WTC11 (cell line): ENCODE measurements at places on chromosomes 1 and 21.
A peak's percentile ranks its signal among the peaks of the same experiment; 100 is the strongest.

- H3K4me3 ChIP-seq: no peak overlapping the region
- H3K36me3 ChIP-seq: peaks cover 2% of the 10 kb centered on the region
- H3K4me1 ChIP-seq: peaks cover 34% of the 10 kb centered on the region
- no peak for DNase-seq
- H3K27me3 ChIP-seq: no peaks in the 10 kb centered on the region
Measured at GRCh38 chr1:19337289-19337688, 25.2 kb downstream of the SLC66A1 start.

DNA sequence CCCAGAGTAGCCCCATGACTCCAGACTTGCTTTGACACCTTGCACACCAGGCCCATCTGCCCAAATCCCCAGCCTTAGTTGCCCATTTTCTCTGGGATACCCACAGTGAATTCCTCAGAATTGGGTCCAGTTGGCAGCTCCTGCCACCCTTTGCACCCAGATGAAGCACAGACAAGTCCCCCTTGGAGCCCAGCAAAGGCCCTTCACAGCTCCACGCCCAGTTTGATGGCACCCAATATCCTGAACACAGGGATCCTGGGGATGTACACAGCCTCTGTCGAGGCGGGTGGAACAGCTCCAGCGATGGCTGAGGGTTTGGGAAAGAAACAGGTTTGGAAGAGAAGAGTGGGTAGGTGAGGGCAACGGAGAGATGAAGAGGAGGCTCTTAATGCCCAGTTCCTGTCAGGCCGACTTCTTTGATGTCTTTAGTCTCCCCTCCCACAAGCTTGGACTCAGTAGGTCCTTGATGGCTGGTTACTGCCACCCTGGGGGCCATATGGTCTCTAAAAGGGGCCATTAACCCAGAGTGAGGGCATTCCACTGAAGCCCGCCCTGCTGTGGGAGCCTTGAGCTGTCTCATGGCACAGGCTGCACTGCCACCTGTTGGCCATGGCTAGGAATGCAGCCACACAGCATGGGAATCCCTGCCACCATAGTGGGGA, 21.7 kb downstream of the TMEM53 start:
- no peaks in the 10 kb centered on the region for H3K27me3 ChIP-seq
- peak overlapping the region; percentile 72 for H3K27ac ChIP-seq
- H3K36me3 ChIP-seq: peaks cover 20% of the 10 kb centered on the region
- peaks cover 26% of the 10 kb centered on the region for H3K4me1 ChIP-seq

GRCh38 chr1:234621657-234622335, 11.8 kb upstream of the IRF2BP2 start:
- no peak overlapping the region for H3K4me3 ChIP-seq

- no peak overlapping the region for H3K27ac ChIP-seq
- DNase-seq: no peak
- H3K27me3 ChIP-seq: no peaks in the 10 kb centered on the region
Measured at GRCh38 chr21:34792504-34793089, 123.8 kb downstream of the CLIC6 start.

DNA sequence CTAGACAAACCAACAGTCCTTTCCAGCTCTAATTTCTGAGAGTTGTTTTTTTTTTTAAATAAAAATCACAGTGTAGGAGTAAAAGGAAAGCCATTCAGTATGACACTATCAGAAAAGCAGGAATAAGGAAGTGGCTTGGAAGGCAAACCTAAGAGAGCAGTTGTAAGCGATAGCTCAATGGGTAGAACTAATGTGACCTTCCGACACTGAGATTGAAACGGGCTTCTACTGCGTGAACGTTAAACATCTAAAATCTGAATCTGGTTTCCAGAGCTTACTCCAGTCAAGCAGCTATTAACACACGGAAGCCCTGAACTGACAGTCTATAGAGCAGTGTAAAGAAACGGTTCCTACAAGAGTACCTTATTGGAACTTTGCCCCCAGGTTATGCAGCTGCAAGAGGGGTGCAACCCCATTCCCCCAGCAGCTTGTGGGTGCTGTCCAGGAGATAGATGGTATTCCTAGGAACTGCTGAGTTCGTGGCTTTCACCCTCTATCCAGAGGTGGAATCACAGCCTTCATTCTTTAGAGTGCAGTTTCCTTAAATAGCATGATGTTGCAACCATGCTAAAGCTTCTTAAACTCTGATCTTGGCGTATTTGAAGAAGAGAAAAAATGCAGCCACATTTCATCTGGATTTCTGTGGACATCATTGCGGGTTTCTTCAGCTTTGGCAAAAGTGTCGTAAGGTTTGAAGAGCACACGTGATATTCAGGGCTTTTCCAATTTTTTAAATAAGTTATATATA, 3.3 kb upstream of the IRF2BP2 start:
- H3K4me3 ChIP-seq: no peak overlapping the region
- no peaks in the 10 kb centered on the region for H3K27me3 ChIP-seq
- DNase-seq: no peak
- peak overlapping the region; percentile 100; the same call in 1 of the 2 replicates for H3K27ac ChIP-seq
- peaks cover 1% of the 10 kb centered on the region for H3K36me3 ChIP-seq

- H3K27me3 ChIP-seq: no peaks in the 10 kb centered on the region
- no peaks in the 10 kb centered on the region for H3K4me1 ChIP-seq
- no peak for DNase-seq
- no peak overlapping the region for H3K27ac ChIP-seq
- peaks cover 25% of the 10 kb centered on the region for H3K36me3 ChIP-seq
- no peak overlapping the region for H3K4me3 ChIP-seq
Measured at GRCh38 chr1:46021046-46021996, 111.1 kb downstream of the PIK3R3 start.

- H3K27ac ChIP-seq: no peak overlapping the region
- H3K36me3 ChIP-seq: no peaks in the 10 kb centered on the region
- no peaks in the 10 kb centered on the region for H3K27me3 ChIP-seq
- H3K4me1 ChIP-seq: no peaks in the 10 kb centered on the region
- no peak for DNase-seq
Measured at GRCh38 chr1:242784084-242784483, 259.6 kb upstream of the PLD5 start.

- H3K4me1 ChIP-seq: peaks cover 5% of the 10 kb centered on the region
- no peaks in the 10 kb centered on the region for H3K27me3 ChIP-seq
- no peaks in the 10 kb centered on the region for H3K36me3 ChIP-seq
- peak overlapping the region; percentile 52; the same call in 1 of the 2 replicates for H3K27ac ChIP-seq
- peak; percentile 44 for DNase-seq
Measured at GRCh38 chr1:101200513-101200912, 36.3 kb upstream of the S1PR1 start.
